ENCODE measurements at places on chromosomes 4 and X. TPM values are rescaled to one million over a fixed set of nuclear protein-coding genes. Genes with fewer than 3 reads are reported as not detected.

DNA sequence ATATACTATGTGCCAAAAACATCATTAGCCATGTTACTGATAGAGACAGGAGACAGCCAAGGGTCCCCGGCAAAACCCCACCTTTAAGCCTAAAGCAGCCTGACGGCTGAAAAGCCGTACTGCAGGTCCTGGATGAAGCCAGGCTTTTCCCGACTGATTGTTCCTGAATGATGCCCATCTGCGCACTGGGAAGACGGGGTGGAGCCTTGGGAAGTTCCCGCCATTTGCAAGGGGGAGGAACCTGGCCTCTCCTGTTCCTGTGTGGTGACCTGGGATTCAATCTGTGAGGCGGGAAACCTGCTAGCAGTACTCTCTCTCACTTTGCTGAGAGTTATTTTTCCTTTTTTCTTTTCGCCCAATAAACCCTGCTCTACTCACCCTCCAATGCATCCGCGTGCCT is 15.1 kb upstream of the CAMK2D start:
- DNase-seq = no peak

GRCh38 chr4:140326395-140326993 is 47.0 kb upstream of the SCOC start:
- no peak for DNase-seq

DNA sequence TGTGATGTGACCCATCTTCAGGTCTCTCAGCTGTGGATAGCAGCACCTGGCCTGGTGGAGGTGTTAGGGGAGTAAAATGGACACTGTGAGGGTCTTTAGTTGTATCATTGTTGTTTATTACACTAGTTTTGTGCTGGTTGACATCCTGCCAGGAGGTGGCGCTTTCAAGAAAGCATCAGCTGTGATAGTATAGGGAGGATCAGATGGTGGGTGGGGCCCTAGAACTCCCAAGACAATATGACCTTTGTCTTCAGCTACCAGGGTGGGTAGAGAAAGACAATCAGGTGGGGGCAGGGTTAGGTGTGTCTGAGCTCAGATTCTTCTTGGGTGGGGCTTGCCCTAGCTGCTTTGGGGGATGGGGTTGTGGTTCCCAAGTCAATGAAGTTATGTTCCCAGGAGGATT is 162.8 kb downstream of the PPP1R2C start:
- no peak for DNase-seq

DNA sequence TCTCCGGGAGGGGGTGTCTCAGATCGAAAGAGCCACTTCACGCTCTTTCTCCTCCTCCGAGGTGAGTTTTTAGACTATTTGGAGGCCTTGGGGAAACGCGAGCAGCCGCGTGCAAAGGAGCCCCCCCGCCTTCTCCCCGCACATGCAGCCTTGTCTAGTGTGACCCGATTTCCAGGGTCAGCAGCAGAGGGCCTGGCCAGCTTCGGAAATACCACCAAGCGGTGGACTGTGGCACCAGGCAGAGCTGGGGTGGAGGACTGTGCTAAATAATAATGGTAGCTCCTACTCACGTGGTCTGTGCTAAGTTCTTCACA is 79.3 kb upstream of the BCOR start:
- DNase-seq = no peak

GRCh38 chr4:95821867-95822266 is 18.0 kb upstream of the PDHA2 start:
- peak; percentile 6 for DNase-seq

DNA sequence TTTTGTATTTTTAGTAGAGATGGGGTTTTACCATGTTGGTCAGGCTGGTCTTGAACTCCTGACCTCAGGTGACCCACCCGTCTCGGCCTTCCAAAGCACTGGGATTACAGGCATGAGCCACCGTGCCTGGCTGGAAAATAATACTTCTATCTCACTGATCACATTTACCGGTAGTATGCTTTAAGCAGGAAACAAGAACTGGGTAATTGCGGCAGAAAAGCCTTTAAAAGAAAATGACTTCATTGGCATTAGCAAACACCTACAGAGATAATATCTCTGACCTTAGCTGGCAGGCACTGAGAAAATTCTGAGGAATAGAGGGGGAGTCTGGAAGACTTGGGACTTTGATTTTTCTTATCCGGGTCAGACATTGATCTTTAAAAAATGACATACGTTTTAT is 78.5 kb downstream of the SHROOM3 start:
- no peak for DNase-seq

- no peak for DNase-seq
These were observed 24.0 kb downstream of the UNC5C start for GRCh38 chr4:95524729-95525128.

DNA sequence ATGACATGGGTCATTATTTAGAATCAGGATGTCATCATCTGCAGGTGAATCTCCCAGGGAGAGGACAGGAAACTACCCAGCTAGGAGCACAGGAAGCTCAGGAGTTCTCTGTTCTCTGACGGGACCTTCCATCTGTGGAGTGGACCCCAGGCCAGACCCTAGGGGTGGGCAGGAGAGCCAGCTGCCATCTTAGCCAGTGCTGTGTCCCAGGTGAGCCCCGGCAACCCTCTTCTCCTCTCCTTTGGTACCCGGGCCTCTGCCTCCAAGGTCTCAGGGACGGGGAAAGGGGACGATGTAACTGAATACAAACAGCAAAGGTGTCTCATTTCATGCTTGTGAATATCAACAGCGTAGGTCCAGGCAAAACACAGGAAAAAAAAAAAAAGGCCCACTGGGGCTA is 48.5 kb downstream of the C4orf50 start:
- peak; percentile 15 for DNase-seq

DNA sequence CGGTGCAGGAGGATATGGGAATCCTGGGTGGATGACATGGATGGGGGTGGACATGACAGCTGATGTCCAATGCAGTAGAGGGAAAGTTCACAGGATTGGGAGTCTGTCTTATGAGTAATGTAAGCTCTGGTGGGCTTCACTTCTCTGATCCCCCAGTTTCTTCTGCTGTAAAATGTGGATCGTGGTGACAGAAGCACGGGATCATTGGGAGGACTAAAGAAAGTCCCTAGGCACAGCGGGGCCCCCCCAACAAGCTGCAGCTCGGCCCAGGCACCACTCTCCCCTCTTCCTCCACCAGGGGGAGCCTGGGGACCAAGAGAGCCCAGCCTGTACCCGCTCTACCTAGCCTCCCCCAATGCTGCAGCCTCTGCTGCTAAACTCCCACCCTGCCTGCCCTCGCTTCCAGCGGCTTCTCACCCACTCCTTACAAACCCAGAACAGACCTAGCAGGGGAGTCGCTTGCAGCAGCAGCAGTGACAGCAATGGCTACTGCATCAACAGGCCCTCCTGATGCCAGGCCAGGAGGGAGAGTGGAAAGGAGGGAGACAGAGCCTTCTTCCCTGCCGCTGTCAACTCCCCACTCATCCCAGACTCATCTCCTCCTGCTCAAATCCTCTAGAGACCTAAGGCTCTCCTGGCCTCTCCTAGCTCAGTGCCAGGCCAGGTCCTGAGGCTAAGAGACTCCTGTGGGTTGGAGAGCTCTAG is 36.1 kb upstream of the IQSEC2 start:
- DNase-seq = peak; percentile 76

GRCh38 chr4:108483079-108483478 is 137.3 kb upstream of the RPL34 start:
- DNase-seq = no peak

DNA sequence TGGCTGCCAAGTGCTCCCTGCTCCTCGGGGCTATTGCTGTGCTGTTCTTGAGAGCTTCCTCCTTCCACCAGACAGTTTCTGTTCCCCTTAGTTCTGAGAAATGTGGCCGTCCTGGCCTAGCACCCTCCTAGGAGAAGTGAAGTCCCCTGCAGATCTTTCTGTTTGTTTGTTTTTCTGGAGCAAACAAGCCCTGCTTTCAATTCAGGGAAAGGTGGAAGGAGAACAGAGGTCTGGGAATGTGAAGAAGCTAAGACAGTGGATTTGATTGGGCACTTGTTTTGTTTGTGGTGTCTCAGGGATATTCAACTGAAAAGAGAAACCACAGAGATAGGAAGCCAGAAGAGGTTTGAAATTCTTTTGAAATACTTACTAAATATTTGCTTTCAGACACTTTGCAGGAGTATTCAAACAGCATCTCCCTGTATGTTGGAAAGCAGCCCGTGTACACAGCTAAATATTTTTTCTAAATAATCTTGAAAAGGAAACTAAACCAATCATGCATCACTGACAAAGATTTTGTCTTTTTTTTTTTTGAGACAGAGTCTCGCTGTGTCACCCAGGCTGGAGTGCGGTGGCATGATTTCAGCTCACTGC is 36.5 kb upstream of the PPM1K start:
- DNase-seq = peak; percentile 30

- no peak for DNase-seq
These were observed 9.2 kb upstream of the MED28 start for GRCh38 chr4:17605236-17605635.

- DNase-seq = peak; percentile 23
These were observed 130.6 kb downstream of the FBXO8 start for GRCh38 chr4:174152717-174153466.

GRCh38 chr4:141340458-141340857 is 119.8 kb downstream of the ZNF330 start:
- DNase-seq = no peak

DNA sequence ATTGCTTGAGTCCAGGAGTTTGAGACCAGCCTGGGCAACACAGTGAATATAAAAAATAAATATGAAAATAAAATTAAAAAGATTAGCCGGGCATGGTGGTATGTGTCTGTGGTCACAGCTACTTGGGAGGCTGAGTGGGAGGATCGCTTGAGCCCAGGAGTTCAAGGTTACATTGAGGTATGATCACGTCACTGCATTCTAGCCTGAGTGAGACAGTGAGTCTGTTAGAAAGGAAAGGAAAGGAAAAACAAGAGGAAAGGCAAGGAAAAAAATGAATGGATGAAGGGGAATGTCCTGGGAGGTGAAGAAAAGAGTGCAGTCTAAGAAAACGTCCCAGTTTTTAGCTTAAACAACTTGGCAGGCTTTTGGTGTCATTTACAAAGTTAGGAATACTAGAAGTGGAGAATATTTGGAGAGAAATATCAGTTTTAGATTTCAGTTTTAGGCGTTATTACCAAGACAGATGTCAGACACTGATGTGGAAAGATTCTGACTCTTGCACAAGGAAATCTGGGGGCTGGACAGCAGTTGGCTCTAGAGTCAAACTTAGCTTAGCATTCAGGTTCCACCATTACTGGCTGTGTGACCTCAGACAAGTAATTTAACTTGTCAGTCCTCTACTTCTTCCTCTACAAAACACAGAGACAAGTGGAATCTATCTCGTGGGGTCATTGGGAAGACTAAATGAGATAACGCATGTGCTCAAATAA is 139.0 kb downstream of the TSPAN5 start:
- DNase-seq = no peak

- DNase-seq = no peak
These were observed 136.7 kb upstream of the POF1B start for GRCh38 chrX:85516131-85516530.

- DNase-seq = no peak
These were observed 430.0 kb downstream of the INPP4B start for GRCh38 chr4:142416121-142416520.

- no peak for DNase-seq
These were observed 53.4 kb downstream of the PALLD start for GRCh38 chr4:168550064-168550766.

GRCh38 chrX:154057791-154058190 is 38.1 kb upstream of the IRAK1 start:
- DNase-seq = no peak

DNA sequence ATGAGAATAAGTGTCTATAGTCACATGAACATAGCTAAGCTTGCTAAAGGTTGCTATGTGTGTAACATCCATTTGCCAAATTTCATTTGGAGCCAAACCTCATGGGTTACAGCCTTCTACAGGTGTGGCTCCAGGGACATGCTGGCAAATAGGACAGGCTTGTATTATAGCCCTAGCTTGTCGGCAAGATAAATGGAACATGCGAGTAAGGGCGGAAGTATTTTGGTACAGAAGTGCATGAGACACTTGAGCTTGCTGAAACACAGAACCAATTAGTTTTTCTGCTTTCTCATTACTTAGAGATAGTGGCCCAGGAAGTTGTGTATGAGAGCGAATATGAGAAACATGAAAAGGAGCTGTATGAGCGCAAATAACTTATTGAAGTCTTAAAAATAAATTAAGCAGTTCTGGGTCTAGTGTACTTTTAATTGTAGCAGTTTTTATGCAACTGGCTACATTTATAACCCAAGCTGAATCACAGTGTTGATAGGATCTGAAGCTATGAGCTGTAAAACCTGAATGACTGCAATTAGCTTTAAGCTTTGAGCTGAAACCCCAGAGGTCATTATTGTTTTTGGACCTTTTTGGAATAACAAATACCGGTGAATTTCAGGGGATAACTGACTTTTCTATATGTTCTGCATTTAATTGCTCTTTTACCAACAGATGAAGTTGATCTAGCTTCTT is 64.6 kb downstream of the KDM5C start:
- no peak for DNase-seq

DNA sequence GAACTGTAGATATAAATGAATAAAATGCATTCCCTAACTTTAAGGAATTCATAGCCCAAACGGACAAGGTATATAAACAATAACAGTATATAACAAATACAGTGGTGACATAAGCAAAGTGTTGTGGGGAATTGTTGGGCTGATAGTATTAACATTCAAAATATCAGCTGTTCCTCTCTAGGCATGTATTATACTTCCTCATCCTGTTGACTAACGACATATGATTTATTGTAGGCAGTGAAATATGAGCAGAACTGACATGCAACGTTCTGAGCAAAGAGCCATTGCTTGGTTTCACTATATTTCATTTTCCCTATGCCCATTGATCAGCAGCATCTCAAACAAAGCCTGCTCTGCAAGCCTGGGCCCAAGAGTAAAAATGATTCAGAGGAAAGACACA is 143.9 kb downstream of the PTCHD1 start:
- DNase-seq = no peak

GRCh38 chr4:83748711-83749110 is 212.8 kb downstream of the GPAT3 start:
- no peak for DNase-seq

DNA sequence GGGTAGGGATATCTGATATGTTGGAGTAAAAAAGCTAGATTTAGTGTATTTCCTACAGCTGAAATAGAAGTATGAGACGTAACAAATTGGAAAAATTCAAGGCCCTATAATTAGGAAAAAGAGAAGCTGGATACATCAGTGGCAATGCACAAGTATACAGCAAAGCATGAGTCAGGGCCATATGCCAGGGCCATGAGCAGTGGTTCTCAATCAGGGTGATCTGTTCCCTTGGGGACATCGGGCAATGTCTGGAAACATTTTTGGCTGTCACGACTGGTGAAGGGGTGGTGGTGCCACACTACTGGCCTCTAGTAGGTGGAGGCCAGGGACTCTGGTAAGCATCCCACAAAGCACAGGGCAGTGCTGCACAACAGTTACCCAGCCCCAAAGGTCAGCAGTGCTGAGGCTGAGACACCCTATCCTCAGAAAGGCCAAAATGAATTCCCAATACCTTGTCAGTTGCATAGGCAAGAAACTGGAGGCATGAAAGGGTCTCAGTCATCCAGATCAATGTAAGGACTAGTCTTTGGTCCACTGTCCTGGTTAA is 36.8 kb upstream of the NAP1L5 start:
- no peak for DNase-seq

Gene INTS6L
- total RNA-seq = 5.3 TPM

Gene MAGEA2
- not detected for total RNA-seq

Gene CYSLTR1
- 7.1 TPM for total RNA-seq

Gene DMD
- 60.3 TPM for total RNA-seq

Gene SRPK3
- 1.6 TPM for total RNA-seq

Gene CD40LG
- 0.18 TPM for total RNA-seq

Gene MGARP
- not detected for total RNA-seq

Gene HTN3
- not detected for total RNA-seq

Gene TLR1
- total RNA-seq = 5.8 TPM

Gene RHOXF2B
- total RNA-seq = not detected

Gene JAKMIP1
- total RNA-seq = 0.18 TPM

Gene LANCL3
- total RNA-seq = 5.3 TPM

Gene AWAT2
- not detected for total RNA-seq

Gene MTCP1
- 2.8 TPM for total RNA-seq

Gene UGT2B17
- not detected for total RNA-seq

Gene MAGEA6
- not detected for total RNA-seq

Gene L1CAM
- total RNA-seq = 2.7 TPM
